ENCODE measurements at places on chromosomes 4 and X. TPM values are rescaled to one million over a fixed set of nuclear protein-coding genes. Genes with fewer than 3 reads are reported as not detected.

DNA sequence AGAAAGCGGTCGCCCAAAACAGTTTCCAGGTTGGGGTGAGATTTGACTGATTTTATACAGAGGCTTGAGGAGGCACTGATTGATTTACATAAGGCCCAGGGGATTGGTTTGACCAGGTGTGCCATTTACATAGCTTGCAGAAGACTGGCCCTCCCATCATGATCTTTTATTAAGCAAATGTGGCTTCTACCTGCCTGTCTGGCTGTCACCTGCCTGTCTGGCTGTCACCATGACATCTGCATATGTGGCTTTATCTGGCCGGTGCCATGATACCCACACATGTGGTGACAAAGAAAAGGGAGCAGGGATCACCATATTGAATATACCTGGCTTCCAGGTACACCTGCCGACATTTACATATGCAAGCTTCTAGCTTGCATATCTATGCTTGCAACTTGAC is 17.0 kb upstream of the CDS1 start:
- no peak for DNase-seq

GRCh38 chr4:2292646-2293108 is 30.8 kb upstream of the MXD4 start:
- DNase-seq, result no peak

GRCh38 chr4:110033355-110034025 is 120.8 kb downstream of the EGF start:
- DNase-seq, result no peak

DNA sequence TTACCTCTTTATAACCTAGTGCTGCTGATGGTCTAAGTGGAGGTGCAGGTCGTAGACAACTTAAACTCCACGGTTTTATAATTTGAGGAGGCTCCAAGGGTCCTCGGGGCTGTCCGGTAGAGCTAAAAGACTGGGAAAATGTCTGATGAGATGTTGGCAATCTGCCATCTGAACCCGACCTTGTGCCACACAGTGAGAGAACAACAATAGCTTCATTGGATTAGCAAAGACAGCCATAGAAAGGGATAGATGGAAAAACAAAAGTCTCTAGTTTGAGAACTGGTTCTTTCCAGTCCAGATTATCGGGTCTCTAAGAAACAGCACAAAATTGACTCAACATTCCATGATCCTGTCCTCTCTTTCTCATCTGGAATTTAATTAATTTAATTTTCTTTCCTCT is 31.6 kb downstream of the CD40LG start:
- DNase-seq, result no peak

- DNase-seq, result no peak
Measured at GRCh38 chr4:84433633-84434222, 65.4 kb downstream of the NKX6-1 start.

DNA sequence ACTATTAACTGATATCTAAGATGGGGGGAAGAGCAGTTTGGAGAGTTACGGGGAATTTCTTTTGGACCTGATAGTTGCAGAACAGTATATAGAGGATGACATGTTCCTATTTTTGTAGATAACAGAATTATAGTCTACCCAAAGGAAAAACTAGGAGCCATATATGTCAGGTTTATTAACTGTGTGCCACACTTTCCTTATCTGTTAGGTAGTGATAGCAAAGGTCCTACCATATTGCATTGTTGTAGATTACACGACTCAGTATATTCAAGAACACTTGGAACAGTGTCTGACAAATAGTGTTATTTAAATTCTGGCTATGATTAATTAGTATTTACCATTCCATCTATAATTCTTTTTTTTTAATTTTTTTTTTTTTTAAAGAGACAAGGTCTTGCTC is 175.3 kb downstream of the NR3C2 start:
- no peak for DNase-seq

- DNase-seq, result no peak
Measured at GRCh38 chrX:119206203-119206602, 29.9 kb upstream of the PGRMC1 start.

GRCh38 chr4:90792696-90793095 is 665.5 kb downstream of the CCSER1 start:
- no peak for DNase-seq

- no peak for DNase-seq
Measured at GRCh38 chrX:80576806-80577533, 156.7 kb downstream of the TENT5D start.

GRCh38 chr4:28010577-28011240 is 1150.1 kb downstream of the STIM2 start:
- no peak for DNase-seq

GRCh38 chr4:152676052-152676854 is 3.5 kb downstream of the TMEM154 start:
- DNase-seq, result no peak

- DNase-seq, result no peak
Measured at GRCh38 chr4:177595386-177595785, 153.1 kb upstream of the AGA start.

DNA sequence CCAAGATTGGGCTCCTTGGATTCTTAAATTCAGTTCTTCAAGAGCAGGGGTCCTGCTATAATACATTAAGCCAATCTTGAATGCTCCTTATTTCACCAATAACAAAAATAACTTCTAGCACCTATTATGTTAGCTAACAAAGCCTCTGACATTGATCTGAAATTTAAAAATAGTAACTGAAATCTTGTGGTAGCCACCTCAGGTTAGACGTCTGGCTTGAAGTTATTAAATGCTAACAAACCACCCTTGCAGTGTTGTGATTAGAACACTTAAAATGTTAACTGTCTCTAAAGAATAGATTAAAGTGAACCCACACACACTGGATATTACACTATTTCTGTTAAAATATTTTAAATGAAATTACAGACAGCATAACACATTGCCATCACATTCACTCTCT is 49.8 kb upstream of the LGI2 start:
- no peak for DNase-seq

DNA sequence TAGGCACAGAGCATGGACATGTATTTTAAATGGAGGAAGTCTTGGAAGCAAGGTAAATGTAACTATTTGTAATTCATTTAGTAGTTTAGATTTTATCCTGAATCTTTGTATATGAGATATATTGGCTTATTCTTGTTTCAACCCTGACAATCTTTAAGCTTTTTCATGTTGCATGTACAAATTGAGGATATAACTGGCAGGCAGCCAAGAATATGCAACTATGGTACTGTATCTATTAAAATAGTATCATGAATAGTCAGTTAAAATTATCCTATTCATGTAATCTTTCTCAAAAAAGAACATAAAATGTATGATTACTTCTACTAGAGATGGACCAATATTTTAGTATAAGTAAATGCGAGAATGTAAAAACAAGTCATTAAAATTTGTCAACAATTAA is 1141.5 kb downstream of the PCDH18 start:
- DNase-seq, result no peak

DNA sequence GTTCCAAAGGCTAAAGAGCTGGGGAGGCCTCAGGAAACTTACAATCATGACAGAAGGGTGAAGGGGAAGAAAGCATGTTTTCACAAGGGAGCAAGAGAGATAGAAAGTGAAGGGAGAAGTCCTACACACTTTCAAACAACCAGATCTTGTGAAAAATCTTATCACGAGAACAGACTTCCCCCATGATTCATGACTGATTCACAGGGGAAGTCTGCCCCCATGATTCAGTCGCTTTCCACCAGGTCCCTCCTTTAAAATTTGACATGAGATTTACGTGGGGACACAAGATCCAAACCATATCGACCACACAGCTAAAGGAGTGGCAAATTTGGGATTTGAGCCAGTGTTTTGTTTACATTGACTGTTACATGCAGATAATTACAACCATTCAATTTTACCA is 971.1 kb upstream of the HS3ST1 start:
- peak; percentile 12 for DNase-seq

DNA sequence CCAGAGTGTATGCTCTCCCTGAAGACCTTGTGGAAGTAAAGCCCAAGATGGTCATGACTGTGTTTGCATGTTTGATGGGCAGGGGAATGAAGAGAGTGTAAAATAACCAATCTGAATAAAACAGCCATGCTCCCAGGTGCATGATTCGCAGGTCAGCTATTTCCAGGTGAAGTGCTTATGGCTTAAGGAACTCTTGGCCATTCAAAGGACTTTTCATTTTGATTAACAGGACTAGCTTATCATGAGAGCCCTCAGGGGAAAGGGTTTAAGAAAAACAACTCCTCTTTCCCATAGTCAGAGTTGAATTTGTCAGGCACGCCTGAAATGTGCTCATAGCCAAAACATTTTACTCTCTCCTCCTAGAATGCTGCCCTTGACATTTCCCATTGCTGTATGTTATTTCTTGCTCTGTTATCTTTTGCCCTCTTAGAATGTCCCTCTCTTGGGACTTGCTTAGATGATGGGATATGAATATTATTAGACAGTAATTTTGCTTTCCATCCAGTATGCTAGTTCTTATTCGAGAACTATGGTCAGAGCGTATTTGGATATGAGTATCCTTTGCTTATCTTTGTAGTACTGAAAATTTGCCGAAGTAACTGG is 88.6 kb downstream of the PLS3 start:
- DNase-seq, result peak; percentile 2

- DNase-seq, result peak; percentile 18
Measured at GRCh38 chrX:112368371-112368770, 285.8 kb upstream of the TRPC5 start.

DNA sequence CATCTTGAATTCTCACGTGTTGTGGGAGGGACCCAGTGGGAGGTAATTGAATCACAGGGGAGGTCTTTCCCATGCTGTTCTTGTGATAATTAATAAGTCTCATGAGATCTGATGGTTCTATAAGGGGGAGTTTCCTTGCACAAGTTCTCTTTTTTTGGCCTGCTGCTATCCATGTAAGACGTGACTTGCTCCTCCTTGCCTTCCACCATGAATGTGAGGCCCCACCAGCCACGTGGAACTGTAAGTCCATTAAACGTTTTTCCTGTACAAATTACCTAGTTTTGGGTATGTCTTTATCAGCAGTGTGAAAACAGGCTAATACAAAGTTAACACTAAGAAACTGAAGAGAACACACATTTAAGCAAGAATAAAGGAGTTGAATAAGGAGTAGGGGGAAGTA is 16.0 kb downstream of the TBCK start:
- no peak for DNase-seq

DNA sequence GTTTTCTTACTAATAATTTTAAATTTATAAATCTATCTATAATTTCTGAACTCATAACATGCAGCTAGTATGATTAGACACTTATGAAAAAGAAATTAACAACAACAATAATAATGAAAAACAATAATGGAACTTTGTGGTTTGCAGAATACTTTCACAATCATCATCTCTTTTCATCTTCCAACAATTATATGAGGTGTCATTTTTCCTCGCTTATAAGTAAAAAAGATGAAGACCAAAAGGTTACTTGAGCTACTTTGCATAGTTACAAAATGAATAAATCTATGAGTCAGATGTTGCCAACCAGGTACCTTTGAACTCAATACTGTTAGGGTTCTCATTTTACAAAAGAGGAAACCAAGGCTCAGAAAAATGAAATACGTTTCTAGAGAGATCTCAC is 98.5 kb upstream of the ELOVL6 start:
- no peak for DNase-seq

DNA sequence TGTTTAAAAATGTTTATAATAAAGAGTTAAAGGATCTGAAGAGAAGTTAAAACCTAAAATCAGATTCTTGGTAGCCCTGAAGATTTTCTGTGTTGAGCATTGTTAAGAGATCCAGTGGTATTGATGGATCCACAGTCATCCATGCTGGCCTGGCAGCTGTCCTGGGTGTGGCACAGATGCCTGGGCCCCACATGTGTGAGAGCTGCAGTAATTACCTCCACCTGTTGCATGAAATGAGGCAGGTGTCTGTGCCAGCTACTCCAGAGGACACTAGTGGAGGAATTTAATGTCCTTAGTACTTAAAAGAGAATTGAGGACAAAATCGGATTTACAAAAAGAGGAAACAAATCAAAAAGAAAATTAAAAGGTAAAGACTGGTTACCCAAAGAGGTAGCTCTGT is 44.0 kb downstream of the MGST2 start:
- no peak for DNase-seq

DNA sequence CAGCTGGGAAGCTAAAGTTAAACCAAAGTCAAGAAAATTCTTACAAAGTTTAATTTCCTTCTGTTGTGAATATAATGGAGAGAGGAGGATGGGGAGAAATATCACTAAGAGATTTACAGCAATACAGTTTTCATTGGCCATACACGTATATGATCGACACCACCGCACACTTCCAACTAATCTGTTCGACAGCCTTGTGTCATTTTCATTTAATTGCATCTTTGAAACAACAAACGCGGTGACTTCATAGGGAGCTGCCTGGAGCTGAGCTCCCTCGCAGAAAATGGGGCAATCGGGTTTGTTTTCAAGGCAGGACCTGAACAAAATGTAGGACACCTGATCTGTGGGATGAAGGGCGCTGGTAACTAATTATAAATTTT is 1.3 kb downstream of the PTPN13 start:
- peak; percentile 62 for DNase-seq

GRCh38 chr4:120277391-120277790 is 210.7 kb upstream of the MAD2L1 start:
- no peak for DNase-seq

GRCh38 chr4:52244103-52244775 is 193.1 kb downstream of the SPATA18 start:
- DNase-seq, result no peak

DNA sequence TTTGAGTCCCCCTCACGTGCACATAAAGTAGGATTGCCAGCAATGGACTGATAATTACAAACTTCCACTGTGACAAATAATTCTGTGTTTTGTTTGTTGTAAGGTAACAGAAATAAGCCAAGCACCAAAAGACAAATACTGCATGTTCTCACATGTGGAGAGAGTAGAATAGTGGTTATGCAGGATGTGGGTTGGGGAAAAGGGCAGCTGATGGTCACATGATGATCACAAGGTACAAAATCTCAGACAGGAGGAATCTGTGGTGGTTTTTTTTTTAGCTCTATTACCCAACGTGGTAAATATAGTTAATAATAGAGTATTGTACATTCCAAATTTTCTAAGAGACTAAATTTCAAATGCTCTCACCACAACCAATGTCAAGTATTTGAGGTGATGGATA is 182.3 kb downstream of the BANK1 start:
- no peak for DNase-seq

DNA sequence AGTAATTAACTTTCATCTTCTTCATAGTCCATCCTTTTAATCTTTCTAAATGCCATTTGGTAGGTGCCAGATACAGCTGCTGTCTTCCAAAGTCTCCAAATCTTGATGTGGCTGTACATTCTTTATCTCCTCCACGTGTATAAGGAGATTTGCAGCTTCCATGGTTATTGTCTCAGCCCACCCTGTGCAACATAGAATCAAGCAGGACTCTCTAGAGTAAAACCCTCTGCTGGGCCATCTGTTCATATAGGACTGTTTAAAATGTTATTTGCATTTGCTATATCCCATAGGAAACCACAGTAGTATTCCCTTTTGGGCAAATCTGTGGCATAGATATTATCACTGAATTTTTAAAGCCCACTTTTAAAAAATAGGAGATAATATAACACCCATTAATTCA is 527.2 kb upstream of the EPHA5 start:
- no peak for DNase-seq

GRCh38 chr4:2849267-2850152 is 5.9 kb downstream of the ADD1 start:
- no peak for DNase-seq

Gene KCNIP4
- total RNA-seq, result 0.91 TPM

Gene CSAG3
- total RNA-seq, result not detected

Gene F8A1
- total RNA-seq, result 10.4 TPM

Gene F9
- not detected for total RNA-seq

Gene RBM46
- total RNA-seq, result 0.21 TPM

Gene STARD8
- total RNA-seq, result 1.0 TPM

Gene CENPC
- total RNA-seq, result 17.7 TPM

Gene TLR10
- not detected for total RNA-seq

Gene GC
- not detected for total RNA-seq

Gene SOWAHD
- total RNA-seq, result not detected

Gene ARHGAP24
- 2.6 TPM for total RNA-seq

Gene ADH1A
- 0.21 TPM for total RNA-seq

Gene PCSK1N
- total RNA-seq, result 6.3 TPM

Gene STPG2
- total RNA-seq, result 0.61 TPM

Measured in MCF 10A (cell line).